ENCODE measurements at places on chromosomes 12 and 14.
A peak's percentile ranks its signal among the peaks of the same experiment; 100 is the strongest.

DNA sequence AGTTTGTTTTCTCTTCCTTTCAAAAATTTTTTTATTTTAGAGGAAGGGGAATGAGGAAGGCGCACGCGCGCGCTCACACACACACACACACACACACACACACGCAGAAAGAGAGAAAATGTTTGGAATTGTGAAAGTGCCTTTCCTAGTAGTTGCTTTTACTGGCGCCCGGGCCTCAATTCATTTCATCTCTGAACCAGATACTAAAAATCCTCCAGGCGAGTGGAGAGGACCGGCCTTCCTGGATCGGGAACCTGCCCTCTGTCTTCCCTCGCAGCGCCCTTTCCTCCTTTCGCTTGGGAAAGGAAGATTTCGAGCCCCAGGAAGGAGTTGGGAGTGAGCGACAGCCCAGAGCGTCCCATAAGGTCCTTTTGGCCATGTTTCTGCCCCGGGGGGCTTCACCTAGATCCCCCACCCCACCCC lies 7.8 kb upstream of the TBX3 start:
- DNase-seq: no peak

DNA sequence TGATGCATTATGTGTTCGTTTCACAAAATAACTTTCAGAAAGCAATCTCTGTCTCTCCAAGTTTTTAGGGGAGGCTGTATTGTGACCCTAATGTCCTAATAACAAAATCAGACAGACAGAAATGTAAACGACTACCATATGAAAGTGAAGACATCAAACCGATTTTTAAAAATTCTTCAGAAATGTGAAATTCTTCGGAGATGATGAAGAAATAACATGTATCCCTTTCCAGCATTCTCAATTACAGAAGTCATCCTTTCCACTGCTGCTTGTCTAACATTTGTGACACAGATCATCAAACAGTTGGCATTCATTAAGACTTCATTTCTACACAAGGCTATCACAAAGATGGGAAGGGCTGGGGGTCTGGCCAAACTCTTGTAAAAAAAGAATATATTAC lies 41.0 kb downstream of the DMAC2L start:
- DNase-seq: no peak

GRCh38 chr12:19533567-19533966 lies 94.3 kb downstream of the AEBP2 start:
- DNase-seq: no peak

DNA sequence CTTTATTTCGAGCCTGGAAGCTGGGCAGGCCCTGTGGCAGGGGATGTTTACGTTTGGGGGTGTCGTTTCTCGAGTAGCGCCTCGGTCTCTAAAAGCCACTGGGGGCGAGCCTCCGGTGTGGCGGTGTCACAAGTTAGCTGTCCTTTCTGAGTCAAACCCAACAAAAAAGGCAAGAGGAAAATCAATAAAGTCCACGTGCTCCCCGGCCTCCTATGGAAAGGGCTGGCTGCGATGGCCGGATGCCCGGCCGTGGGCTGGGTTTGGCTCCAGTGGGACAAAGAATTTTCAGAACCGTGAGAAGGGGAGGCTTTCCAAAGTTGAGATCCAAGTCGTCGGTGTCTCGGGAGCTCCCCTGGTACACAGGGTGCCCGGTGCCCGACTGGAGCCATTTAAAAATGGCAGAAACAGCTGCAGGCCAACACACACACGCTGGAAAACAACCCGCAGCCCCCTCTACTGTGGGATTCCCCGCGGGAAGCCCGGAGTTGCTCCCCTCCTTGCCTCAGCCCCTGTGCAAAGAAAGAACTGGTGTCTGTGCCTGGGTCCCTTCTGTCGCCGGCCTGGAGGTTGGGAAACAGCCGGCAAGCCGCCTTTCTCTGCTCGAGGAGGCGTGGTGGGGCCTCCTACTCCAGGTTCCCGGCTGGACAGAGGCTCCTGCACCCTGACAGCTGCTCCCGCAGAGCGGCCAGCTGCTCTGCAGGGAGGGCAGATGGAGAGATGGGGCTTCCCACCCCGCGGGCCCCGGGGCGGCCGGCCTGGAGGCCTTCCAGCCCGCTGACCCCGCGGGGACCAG lies 1.9 kb downstream of the BCL7A start:
- peak; percentile 83 for DNase-seq

- DNase-seq: no peak
Measured at GRCh38 chr12:16136219-16136988, 141.1 kb downstream of the SLC15A5 start.

DNA sequence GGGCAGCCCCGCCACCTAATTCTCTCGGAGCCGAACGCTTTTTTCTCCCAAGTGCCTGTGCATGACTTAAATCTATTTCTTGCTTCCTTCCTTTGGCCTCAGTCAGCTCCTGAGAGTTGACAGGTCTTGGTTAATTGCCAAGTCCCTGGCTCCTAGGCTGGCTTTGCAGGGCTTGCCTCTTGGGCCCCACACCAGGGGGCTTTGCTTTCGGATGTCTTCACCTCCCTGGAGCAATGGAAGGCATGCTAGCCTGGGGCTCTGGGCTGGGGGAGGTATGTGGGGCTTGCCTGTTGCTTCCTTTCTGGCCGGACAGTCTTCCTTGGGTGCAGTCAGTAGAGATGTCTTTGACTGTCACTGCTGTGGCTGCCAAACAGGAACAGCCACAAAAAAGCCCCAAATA lies 2.2 kb upstream of the KRT80 start:
- no peak for DNase-seq

DNA sequence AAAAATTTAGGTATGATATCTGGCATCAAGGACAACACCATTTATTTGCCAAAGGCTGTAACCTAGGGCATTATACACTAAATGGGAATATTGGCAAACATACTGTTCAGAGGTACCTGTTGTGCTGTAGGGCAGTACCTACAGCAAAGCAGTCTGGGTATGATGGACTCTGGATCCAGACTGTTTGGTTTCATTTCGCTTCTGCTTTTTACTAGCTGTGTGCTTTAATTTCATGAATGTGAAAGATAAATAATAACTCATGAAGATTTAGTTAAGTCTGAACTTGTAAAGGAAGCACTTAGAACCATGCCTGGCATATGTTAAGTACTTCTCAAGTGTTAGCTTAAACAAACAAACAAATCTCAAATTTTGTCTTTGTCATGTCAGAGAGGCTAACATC lies 17.7 kb upstream of the SLC38A2 start:
- DNase-seq: no peak

- no peak for DNase-seq
Measured at GRCh38 chr12:97748298-97748697, 285.7 kb downstream of the RMST start.

GRCh38 chr12:3014641-3015040 lies 55.4 kb downstream of the TEAD4 start:
- DNase-seq: no peak

GRCh38 chr12:131003036-131003715 lies 49.5 kb downstream of the ADGRD1 start:
- no peak for DNase-seq

- DNase-seq: no peak
Measured at GRCh38 chr12:8048906-8049305, 16.4 kb downstream of the FOXJ2 start.
